ENCODE measurements at places on chromosomes 2 and 18.

DNA sequence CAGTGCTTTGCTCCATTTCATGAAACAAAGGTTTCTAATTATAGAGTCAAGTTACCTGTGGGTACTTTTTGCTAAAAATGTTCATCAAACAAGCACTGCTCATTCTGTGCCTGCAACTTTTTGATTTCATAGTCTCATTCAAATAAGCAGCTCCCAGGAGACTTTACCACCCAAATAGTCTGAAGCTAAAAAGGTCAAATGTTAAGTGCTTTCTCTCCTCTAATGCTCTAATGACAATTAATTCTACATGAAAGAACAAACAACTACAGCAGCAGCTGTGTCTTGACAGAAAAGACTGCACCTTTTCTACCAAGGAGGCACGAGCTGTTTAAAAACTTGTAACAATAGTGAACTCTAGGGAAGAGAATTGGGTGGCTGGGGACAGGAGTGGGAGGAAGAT, 65.3 kb downstream of the CCDC93 start:
- DNase-seq = no peak

DNA sequence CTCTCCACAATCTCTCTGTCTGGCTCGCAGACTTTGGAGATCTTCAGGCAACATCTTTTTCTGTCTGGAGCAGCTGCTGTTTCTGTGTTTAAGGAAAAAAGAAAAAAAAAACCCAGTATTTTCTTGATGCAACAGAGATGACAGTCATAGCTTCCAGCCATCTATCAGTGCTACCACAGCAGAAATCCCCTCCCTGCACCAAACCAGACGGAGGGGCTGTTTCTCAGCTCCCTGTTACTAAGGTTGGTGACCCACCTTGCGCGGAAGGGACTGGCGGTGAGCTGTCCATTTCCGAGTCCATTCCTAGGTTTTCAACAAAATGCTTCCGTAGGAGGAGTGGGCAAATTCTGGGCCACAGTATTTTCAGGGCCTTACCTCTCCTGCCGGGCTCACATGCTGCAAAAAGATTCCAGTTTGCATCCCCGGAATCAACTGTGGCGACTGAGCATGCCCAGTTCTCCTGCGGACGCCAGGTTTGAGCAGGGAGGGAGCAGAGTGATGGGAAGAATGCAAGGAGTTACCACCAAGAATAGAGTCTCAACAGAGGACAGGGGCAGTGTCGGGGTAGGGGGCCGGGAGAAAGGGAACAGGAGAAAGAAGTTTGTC, 1.2 kb downstream of the SLC4A10 start:
- peak; percentile 75 for DNase-seq

GRCh38 chr2:20168048-20168726, 56.7 kb downstream of the SDC1 start:
- DNase-seq = peak; percentile 21

DNA sequence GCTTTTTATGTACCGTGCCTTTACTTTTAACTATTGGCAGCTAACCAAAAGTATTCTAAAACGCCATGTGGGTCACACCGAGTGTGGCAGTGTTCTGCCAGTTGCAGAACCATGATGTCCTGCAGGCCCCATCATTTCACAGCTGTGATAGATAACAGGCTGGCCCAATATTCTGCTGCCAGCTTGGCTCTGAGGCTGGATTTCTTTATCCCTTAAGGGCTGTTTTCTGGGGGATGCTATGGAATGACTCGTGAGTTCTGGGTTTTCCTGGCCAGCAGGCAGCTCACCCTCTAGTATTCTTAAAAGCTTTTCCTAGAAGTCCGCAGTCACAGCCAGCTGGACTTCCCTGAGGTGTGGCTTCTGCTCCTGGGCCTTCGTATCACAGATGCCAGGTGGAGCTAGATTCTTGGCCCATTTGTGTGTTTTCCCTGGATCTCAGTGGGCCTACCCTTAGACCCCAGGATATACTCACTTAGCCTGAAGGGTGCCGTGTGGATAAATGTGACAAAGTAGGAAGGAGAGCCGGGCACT, 41.0 kb downstream of the FHOD3 start:
- peak; percentile 15 for DNase-seq

DNA sequence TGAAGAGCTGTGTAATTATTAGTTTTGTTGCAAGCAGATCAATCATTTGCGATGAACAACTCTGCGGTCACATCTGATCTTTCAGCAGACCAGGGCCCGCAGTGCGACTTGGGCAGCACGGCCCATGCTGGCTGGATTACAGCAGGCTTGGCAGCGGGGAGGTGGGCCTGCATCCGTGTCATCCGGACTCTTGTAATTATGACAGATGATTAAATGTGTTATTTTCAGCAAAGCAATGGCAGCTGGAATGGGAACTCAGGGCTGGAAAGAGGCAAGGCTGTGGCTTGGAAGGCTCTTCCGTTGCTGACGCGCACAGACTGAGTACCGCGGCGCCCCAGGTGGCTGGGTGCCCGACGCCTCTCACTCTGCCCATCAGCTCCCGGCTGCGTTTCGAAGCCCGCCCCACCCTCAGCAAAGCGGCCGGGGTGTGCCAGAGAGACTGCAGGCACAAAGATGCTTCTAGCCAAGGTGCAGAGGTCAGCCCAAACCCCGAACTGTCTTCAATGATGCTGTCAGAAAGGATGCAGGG, 397.4 kb upstream of the SALL3 start:
- DNase-seq = no peak

DNA sequence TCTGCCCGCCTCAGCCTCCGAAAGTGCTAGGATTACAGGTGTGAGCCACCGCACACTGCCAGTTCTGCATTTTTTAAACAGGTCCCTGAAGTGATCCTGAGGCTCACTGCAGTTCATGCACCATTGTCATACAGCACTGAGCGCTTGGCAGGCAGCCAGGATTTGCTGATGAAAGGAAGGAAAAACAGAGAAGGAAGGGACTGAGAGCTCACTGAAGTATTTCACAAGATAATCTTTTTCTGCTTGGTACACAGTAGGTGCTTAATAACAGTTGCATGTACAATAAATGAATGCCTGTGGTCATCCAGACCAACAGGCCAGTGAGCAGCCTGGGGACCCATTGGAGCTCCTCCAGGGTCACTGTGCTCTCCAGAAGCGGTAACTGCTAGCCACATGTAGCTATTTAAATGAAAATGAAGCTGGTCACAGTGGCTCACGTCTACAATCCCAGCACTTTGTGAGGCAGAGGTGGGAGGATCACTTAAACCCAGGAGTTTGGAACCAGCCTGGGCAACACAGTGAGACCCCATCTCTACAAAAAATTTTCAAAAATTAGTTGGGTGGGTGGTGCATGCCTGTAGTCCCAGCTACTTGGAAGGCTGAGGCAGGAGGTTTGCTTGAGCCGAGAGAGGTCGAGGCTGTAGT, 33.1 kb upstream of the SMAD7 start:
- peak; percentile 46 for DNase-seq

DNA sequence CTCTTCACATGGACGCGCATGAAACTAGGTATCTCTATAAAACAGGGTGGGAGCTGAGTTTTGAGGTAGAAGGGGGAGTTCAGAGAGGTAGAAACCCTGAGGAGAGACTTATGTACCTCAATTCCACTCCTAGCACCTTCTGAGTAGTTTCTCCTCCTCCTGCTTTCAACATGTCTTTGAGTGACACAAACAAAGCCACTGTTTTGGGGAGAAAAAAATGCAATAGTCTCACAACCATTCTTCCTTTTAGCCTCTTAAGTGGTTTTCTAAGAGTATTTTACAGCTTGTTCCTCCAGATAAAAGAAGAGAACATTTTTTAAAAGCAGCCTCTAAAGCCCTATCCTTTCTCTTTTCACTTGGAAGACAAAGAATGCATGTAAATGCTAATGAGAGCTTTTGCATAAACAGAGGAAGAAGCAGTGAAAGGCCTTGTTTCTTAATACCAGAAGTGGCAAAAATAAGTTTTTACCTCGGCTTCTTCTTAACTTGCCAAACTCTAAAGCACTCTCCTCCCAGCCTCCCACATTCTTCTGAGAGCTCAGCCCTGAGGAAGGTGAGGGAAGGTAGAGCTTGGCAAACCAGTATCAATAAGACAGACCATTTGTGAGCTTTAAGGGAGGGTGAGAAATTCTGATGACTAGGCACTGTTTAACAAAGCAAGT, 1304.4 kb upstream of the ACVR2A start:
- peak; percentile 82 for DNase-seq

DNA sequence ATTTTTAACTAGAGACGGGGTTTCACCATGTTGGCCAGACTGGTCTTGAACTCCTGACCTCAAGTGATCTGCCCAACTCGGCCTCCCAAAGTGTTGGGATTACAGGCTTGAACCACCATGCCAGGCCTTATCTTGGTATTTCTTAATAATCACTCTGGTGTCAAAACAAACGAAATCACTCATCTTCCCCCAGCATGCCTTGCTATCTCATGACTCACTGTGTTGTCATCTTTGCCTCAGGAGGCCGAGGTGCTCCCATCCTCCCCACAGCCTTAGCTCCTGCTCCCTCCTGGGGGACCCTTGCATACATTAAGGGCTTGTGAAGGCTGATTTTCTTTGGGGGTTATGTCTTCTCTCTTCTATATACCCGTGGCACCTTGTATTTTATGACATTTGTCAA, 250.1 kb upstream of the DPP10 start:
- no peak for DNase-seq

GRCh38 chr2:60560734-60561644, 7.5 kb upstream of the BCL11A start:
- DNase-seq = no peak

GRCh38 chr2:28612131-28612812, 116.4 kb downstream of the PLB1 start:
- no peak for DNase-seq

DNA sequence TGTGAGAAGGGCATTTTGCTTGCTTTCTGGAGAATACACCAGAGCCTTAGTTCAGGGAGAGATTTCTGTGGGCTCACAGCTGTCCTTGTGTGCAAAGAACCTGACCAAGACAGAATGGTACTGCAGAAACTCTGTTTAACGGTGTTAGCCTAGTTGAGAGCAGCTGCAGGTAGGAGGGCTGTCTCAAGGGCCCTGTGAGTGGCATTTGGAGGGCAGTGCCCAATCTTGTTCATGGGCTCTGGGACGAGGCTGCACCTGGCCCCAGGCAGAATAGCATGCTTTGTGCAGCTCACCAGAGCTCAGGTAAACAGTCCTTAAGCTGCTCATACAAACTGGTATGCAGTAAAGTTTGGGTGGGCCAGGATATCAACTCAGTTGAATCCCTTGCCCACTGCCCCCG, 16.9 kb upstream of the RGPD4 start:
- no peak for DNase-seq

GRCh38 chr18:74604774-74605173, 7.1 kb downstream of the ZNF407 start:
- no peak for DNase-seq

DNA sequence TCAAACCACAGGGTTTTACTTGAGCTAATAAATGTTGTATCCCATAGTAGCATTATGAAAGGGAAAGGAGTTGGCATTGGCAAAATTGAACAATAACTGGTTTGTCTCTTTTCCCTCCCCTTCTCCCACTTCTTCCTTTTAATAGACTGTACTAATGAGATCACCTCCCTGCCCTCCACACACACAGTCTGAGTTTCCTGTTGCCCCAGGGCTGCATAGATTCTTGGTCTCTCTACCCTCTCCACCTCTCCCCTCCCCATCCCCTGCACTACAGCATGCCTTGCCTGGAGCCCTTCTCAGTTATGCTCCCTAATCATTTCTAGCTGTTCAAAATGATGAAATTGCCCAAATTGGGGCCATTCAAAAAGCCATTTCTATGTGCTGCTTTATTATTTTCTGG, 37.2 kb upstream of the NEMP2 start:
- DNase-seq = no peak
